Thoracic aorta (tissue), 2 donors: ENCODE measurements at places on chromosomes 12 and 14. TPM values are rescaled to one million over a fixed set of nuclear protein-coding genes. Genes with fewer than 3 reads are reported as not detected.

The MAP1LC3B2 gene
- total RNA-seq = not detected

The WDHD1 gene
- 0.14 TPM for total RNA-seq

The HCAR2 gene
- 0.35 TPM for total RNA-seq

The LPAR5 gene
- 4.8 TPM for total RNA-seq

The CNTN1 gene
- 42.8 TPM for total RNA-seq

The TRPV4 gene
- 5.7 TPM for total RNA-seq

- H3K4me1 ChIP-seq = no peaks in the 10 kb centered on the region
- H3K4me3 ChIP-seq = no peak overlapping the region
- no peak for DNase-seq
- no peaks in the 10 kb centered on the region for H3K36me3 ChIP-seq
- no peak overlapping the region for H3K27ac ChIP-seq
Measured at GRCh38 chr12:66503746-66504145, 175.1 kb downstream of the GRIP1 start.

DNA sequence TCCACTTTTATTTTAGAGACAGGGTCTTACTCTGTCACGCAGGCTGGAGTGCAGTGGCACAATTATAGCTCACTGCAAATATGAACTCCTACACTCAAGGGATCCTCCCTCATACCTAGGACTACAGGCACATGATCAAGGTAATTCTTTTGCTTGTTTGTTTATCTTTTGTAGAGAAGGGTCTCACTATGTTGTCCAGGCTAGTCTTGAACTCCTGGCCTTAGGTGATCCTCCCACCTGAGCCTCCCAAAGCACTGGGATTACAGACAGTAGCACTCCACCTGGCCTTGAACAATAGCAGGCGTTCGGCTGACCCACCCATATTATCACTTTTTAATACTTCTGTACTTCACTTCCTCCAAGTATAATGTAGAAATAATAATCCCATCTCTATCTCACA lies 1.4 kb upstream of the RACGAP1 start:
- DNase-seq = no peak
- H3K27me3 ChIP-seq = no peaks in the 10 kb centered on the region
- no peaks in the 10 kb centered on the region for H3K36me3 ChIP-seq
- H3K4me1 ChIP-seq = peaks cover 8% of the 10 kb centered on the region
- no peak overlapping the region for H3K4me3 ChIP-seq

GRCh38 chr12:131088701-131089530 lies 135.2 kb downstream of the ADGRD1 start:
- no peaks in the 10 kb centered on the region for H3K27me3 ChIP-seq
- no peak overlapping the region for H3K27ac ChIP-seq
- H3K4me1 ChIP-seq = no peaks in the 10 kb centered on the region
- no peaks in the 10 kb centered on the region for H3K36me3 ChIP-seq
- no peak for DNase-seq

DNA sequence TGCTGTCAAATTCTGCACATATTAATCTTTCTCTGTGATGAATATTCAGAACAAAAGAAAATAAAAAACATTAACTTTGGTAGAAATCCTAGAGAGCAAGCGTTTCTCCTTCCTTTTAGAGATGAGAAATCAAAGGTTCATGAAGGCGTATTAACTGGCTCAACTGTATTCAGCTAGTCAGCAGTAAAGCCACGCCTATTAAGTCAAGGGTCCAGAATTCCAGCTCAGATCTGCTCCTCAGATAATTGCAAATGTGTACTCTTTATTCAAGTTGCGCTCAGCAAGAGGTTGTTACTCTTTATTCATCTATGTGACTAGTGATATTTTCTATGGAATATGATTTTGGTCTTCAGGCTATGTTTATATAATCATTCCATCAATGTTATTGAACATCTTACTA lies 13.1 kb upstream of the POC1B start:
- no peak overlapping the region for H3K4me3 ChIP-seq
- H3K27ac ChIP-seq = no peak overlapping the region
- DNase-seq = no peak
- H3K27me3 ChIP-seq = no peaks in the 10 kb centered on the region

- H3K36me3 ChIP-seq = no peaks in the 10 kb centered on the region
- H3K27me3 ChIP-seq = no peaks in the 10 kb centered on the region
- DNase-seq = no peak
- H3K27ac ChIP-seq = no peak overlapping the region
- no peaks in the 10 kb centered on the region for H3K4me1 ChIP-seq
Measured at GRCh38 chr14:86575141-86575540, 1045.2 kb downstream of the FLRT2 start.

- peak overlapping the region; percentile 53 for H3K4me3 ChIP-seq
- no peak overlapping the region for H3K27ac ChIP-seq
- peaks cover 9% of the 10 kb centered on the region for H3K4me1 ChIP-seq
- no peaks in the 10 kb centered on the region for H3K36me3 ChIP-seq
Measured at GRCh38 chr14:96741151-96741977, 55.8 kb upstream of the VRK1 start.

DNA sequence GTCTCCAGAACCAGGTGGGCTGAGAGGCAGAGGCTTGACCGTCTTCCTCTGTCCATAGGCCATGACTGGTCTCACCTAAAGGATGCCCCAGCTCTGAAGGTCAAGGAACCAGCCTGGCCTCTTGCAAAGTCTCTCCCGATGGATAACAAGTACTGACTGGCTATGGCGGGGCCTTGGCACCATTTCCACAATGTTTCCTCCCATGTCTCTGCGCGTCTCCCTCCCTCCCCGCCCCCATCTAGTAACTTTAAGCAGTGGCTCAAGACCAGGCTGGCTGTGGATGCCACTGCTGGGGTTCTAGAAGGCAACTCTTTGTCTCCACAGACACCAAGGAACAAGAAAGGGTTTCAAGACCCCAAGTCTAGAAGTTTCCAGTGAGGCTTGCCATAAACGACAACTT lies 275.5 kb downstream of the DPF3 start:
- no peak overlapping the region for H3K4me3 ChIP-seq
- H3K4me1 ChIP-seq = peaks cover 33% of the 10 kb centered on the region
- no peaks in the 10 kb centered on the region for H3K27me3 ChIP-seq
- no peaks in the 10 kb centered on the region for H3K36me3 ChIP-seq
- no peak overlapping the region for H3K27ac ChIP-seq

DNA sequence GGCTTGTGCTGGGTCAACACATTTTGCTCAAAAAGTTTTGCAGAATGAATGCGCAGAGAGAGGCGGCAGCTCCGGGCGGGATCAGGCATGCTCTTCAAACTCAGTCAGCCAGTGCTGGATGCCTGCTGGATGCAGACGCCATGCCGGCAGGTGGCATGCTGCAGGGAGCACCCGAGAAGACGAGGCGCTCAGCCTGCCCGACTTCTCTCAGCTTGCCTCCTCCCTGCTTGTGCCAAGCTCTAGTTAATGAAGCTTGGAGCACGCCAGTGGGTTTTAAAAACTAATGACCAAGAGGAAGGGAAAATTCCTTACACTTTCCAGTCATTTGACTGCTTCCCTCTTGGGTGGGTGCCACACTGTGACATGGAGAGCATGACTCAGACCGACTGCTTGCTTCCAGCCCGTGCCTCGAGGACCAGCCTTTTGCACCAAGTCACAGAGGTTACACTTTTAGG lies 39.8 kb downstream of the SLC24A4 start:
- no peaks in the 10 kb centered on the region for H3K27me3 ChIP-seq
- peaks cover 9% of the 10 kb centered on the region for H3K4me1 ChIP-seq
- DNase-seq = peak; percentile 38

DNA sequence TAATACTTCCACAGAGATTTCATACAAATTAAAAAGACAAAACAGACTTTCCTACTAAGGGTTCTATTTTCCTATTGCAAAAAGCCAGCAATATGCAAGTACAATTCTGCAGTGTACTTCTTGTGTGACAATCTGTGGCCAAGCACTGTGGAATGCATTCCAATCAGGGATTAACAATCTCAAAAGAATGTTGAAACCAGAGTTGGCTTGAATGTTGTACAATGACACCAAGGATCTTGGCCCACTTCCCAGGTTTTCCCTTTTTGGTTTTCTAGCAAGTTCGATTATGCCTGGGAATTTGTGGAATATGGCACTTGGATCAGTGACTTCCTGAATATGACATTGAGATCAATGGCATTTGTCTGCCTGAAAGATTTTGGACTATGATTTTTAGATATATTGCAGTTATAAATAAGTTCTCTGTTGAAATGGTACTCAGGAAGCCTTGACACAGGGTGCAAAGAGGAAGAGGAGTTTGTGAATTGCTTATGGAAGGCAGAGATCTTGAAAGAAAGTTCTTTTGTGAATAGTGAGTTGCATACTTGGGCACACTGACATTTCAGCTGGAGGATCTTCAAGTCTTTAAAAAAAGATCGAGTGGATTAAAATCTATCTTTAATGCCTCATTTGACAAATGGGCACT lies 81.4 kb upstream of the FERMT2 start:
- no peaks in the 10 kb centered on the region for H3K36me3 ChIP-seq
- DNase-seq = no peak
- no peaks in the 10 kb centered on the region for H3K27me3 ChIP-seq
- peaks cover 20% of the 10 kb centered on the region for H3K4me1 ChIP-seq
- no peak overlapping the region for H3K4me3 ChIP-seq

- no peaks in the 10 kb centered on the region for H3K36me3 ChIP-seq
- H3K4me1 ChIP-seq = peaks cover 4% of the 10 kb centered on the region
- no peaks in the 10 kb centered on the region for H3K27me3 ChIP-seq
- no peak overlapping the region for H3K4me3 ChIP-seq
- DNase-seq = no peak
Measured at GRCh38 chr12:26633591-26634210, 199.3 kb downstream of the ITPR2 start.

GRCh38 chr14:80523518-80524117 lies 312.3 kb upstream of the DIO2 start:
- H3K27ac ChIP-seq = no peak overlapping the region
- no peak for DNase-seq
- H3K4me1 ChIP-seq = peaks cover 3% of the 10 kb centered on the region
- H3K27me3 ChIP-seq = no peaks in the 10 kb centered on the region

DNA sequence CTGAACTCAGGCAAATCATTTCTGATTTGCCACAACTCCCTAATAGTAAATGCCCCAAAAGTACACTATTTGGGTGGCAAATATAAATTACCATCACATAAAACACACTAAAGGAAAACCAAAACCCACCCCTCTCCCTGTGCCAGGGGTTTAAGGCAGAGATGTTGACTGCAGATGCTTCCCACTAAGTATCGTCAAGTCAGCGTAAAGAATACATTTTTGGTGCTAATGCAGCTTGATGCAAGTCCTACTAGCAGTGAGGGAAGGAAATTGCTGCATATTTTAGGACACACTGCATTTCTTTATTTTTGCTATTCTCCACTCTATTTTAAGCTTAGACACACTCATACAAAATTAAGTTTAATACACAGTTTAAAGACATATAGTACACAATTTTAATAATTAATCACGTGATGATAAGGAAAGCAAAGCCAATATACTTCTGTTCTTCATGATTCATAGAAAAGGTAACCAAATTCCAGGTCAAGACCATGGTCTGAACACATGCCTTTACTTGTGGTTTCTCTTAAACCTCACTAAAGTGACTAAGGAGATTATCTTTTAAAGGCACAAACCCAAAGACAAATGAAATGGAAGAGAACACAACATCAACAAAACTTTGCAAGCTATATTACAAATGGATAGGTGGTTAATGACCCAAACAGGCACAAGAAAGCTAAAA lies 162.2 kb downstream of the STXBP6 start:
- no peaks in the 10 kb centered on the region for H3K27me3 ChIP-seq
- no peak for DNase-seq
- no peaks in the 10 kb centered on the region for H3K36me3 ChIP-seq
